Activated CD8-positive, alpha-beta memory T cell treated with anti-CD3 and anti-CD28 coated beads for 1 hour (primary cell): ENCODE measurements at places on chromosomes 6 and 20.

- DNase-seq: no peak
These were observed 7.4 kb downstream of the FKBP5 start for GRCh38 chr6:35681298-35681697.

GRCh38 chr6:69007781-69008180, 372.7 kb downstream of the ADGRB3 start:
- DNase-seq: no peak

DNA sequence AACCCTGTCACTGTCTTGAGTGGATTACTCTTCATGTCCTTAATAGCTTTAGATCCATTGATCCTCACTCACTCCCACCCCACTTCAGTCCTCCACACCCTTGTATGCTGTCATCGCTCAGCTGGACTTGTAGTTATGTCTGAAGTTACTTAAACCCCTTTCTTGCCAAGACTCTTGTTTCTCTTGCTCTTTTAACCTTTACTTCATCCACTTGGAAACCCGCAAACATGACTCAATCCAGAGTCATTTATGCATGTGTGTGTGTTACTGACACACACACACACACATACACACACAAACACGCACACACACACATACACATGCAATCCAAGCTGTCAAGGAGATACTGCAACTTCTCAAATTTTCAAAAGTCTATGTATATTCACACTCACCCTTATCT, 341.8 kb downstream of the SYNE1 start:
- DNase-seq: no peak

GRCh38 chr6:33834401-33835392, 30.9 kb upstream of the MLN start:
- no peak for DNase-seq

DNA sequence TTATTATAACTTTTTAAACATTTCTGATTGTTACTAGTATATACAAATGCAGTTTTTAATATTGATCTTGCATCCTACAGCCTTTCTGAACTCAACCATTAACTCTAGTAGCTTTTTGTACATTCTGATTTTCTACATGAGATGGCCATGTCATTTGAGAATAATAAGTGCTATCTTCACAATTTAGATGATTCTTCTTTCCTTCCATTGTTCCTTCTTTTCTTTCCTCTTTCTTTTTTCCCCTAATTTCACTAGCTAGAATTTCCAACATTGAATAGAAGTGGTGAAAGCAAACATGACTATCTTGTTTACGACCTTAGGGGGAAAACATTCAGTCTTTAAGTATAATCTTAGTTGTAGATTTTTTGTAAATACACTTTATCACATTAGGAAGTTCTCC, 128.2 kb upstream of the PRSS16 start:
- no peak for DNase-seq

DNA sequence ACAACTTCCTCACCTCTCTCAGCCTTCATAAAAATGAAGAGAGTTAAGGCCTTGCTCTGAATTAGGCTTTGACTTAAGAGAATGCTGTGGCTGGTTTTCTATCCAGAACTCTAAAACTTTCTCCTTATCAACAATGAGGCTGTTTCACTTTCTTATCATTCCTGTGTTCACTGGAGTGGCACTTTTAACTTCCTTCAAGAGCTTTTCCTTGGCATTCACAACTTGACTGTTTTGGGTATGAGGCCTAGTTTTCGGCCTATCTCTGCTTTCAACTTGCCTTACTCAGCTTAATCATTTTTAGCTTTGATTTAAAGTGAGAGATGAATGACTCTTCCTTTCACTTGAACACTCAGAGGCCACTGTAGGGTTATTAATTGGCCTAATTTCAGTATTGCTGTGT, 4.3 kb upstream of the LOC128125822 start:
- DNase-seq: no peak

DNA sequence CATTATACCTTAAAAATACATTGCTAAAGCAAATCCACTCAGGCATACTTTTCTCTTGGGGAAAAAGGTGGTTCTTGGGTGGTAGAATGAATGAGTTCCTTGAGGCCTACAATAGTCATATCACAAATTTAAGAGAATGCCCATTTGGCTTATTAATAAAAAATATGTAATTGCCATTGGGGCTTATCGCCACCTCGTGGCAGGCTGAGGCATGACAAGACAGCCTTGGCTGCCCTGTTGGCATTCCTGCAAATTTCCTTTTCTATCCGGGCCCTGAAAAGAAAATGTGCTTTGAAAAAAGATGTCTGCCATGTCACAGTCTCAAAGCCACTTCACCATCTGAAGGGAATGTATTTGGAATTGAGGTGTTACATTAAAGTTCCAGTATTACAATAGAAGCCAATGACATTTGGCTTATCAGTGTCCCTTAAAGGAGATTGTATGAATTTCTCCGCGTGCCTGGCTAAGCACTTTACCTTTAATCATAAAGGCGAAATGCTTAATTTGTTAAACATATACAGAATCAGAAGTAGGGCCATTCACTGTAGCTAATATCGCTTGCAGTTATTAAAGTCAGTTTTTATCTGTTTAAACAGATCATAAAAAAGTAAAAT, 188.3 kb upstream of the ZFP64 start:
- peak; percentile 17 for DNase-seq

DNA sequence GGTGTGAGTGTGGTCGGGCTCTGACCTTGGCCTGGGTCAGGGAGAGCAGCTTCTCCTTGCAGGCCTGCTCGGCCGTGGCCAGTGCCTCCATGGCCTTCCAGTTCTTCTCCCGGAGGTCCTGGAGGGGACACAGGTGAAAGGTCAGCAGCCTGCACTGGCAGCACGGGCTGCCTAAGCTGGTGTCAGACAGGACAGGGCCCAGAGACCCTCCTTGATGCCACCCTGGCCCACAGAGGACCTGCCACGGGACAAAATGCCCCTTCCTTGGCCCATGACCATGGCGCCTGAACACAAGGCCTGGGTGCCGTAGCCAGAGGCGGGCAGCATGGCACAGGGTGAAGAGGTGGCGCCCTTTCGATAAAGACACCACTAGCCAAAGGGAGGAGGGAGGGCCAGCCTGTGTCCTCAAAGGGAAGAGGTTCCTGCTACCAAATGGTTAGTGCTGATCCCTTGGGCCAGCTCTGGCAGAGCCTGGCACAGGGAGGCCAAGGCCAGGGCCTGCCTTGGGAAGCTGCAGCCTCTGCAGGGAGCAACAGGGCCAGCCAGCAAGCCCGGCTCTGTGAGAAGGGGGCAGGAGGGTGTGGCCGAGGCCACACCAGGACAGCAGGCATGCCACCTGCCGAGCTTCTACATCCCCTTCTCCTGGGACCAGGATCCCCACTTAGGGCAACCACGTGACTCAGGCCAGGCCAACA, 54.8 kb downstream of the DSTN start:
- DNase-seq: no peak

- DNase-seq: no peak
These were observed 82.1 kb upstream of the SRSF6 start for GRCh38 chr20:43375591-43375990.

GRCh38 chr20:62751551-62752150, 43.0 kb downstream of the NTSR1 start:
- DNase-seq: no peak

DNA sequence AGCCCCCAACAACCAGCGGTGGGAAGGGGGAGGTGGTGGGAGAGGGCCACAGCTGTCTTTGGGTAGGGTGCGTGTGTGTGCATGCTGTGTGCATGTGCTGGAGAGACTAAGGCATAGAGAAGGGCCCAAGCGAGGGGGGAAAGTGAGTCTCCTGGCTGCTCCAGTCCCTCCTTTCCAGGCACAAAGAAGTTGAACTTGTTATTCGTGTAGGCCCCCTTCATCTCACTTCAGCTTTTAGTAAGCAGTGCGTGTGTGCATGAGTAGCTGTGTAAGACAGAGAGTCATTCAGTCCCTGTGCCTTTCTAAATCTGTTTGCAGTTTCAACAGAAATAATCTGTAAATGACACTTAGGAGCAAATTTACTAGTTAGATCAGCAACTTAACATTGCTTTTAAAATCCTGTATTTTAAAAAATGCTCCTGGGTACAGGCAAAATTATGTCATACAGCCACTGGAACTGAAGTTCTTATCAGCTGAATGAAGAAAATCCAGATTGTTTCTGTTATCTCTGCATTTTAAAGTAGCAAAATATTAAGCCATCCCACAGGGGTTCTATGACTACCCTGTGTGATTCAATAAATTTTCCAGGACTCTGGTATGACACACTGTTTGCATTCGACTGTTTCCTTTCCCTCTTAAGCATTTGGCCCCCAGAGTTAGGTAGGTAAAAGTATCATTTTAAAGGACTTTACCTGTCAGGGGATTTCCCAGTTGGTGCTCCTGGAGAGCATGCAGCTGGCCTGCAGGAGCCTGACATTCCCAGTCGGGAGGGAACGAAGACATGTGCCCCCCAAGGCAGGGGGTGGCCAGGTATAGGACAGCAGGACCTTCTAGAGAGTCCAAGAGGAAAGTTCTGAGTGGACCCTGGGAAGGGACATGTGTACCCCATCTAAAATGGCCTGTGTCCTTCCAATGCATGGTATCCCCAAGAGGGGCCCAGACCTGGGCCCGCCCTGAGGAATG, 39.0 kb downstream of the MTRES1 start:
- no peak for DNase-seq

- no peak for DNase-seq
These were observed 257.5 kb downstream of the MMUT start for GRCh38 chr6:49205526-49205925.

DNA sequence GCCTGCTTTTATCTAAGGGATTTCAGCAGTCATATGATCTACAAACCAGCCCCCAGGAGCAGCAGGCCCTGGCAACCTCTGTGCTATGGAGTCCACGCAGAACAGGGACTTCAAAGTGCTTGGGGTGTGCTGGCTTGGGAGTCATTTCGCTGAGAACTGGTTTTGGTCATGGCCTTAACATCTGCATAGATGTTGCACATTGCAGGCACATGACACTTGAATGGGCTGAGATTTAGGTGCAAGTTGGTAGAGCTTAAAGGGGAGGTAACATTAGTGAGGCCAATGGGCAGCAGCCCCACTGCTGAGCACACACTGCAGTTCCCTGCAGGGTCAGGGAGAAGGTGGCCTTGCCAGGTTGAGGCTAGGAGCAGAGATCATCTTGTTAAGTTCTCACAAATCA, 43.6 kb downstream of the RREB1 start:
- DNase-seq: no peak
